Astrocyte of the hippocampus (primary cell): ENCODE measurements at places on chromosomes 5 and 9.

DNA sequence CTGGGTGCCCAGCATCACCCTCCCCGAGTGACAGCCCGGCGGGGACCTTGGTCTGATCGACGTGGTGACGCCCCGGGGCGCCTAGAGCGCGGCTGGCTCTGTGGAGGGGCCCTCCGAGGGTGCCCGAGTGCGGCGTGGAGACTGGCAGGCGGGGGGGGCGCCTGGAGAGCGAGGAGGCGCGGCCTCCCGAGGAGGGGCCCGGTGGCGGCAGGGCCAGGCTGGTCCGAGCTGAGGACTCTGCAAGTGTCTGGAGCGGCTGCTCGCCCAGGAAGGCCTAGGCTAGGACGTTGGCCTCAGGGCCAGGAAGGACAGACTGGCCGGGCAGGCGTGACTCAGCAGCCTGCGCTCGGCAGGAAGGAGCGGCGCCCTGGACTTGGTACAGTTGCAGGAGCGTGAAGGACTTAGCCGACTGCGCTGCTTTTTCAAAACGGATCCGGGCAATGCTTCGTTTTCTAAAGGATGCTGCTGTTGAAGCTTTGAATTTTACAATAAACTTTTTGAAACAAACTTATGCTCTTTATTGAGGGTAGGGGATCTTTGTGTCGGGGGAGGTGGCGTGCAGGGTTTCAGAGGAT lies 1.3 kb downstream of the GADD45G start:
- peak; percentile 82 for DNase-seq

GRCh38 chr5:53784596-53784995 lies 224.2 kb downstream of the NDUFS4 start:
- no peak for DNase-seq

DNA sequence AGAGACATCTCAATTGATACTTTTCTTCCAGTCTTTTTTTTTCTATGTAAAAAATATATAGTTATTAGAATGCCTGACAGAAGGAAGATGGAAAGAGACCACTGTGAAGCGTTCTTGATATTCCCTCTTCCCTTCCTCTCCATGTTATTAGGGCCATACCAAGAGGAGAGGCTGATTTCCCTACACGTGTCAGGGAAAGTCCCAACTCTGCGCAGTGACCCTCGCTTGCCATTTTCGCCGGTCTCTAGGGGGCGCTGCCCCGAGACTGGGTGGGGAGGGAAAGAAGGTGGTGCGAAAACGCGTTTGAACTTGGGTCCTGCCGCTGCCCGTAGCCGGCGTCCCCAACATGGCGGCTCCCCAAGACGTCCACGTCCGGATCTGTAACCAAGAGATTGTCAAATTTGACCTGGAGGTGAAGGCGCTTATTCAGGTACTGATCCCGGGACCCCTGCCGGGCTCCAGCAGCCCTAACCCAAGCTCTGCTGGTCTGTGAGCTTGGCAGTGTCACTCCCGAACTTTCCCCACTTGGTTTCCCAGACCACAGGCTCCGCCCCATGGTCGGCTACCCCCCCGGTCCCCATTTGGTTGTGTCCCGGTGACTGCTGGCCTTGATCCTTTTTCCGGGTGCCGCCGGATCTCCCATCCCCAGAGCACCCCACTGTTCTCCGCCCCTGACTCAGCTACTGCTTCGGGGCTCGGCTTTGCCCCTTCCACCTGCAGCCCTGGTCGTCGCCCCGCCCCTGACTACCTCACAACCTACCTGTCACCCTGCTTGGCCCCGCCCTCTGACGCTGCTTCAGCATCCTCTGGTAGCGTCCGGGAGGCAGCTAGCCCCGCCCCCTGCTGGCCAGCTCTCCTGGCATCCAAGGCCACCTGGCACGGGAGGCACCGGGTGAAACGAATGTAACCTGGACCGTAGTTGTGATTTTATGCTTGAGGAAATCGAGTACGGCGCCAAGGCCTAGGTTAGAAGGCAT lies at the start of gene BNIP1:
Gene BNIP1, plus strand, starts transcription at position 332 of the 977 bp plus-strand sequence. Its CDS starts 15 bp downstream, at position 347.
- peak; percentile 98 for DNase-seq

DNA sequence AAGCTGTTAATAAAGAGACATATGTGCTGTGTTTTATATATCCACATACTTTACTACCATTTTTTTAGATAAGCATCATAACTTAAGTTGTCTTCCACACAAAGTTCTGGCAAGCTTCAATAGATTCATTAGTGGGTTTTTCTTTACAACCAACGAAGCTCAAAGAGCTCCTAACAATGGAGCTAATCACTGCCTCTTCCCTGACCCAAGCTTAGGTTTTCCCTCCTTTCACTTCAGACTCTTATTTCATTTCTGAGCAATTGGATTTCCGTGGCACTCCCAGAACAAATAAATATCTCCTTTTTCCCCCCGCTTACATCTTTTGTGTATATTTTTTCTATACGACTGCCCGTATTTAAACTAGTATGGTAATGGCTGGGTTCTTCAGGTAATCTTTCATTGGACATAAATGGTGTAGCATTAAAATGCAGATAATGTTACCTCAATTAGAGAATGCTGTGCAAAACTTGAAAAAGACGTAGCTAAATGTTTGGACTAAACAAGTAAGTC lies 275.5 kb upstream of the TMEM161B start:
- peak; percentile 14 for DNase-seq

DNA sequence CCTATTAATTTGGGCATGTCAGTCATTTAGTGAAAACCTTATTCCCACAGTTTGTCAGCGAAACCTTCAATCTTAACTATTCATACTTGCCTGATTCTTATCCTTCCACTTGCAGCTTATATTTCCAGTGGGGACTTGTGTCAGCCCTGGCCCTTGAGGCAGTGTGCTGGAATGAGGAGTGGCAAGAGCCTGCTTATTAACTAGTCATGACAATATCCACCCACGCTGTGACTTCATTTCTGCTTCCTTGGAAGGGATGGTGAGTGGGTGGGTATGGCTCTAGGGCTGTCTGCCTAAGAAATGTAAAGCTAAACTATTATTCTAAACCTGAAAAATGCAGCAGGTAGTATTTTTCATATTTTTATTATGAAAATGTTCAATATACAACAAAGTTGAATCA lies 34.0 kb upstream of the LURAP1L start:
- DNase-seq, result no peak

DNA sequence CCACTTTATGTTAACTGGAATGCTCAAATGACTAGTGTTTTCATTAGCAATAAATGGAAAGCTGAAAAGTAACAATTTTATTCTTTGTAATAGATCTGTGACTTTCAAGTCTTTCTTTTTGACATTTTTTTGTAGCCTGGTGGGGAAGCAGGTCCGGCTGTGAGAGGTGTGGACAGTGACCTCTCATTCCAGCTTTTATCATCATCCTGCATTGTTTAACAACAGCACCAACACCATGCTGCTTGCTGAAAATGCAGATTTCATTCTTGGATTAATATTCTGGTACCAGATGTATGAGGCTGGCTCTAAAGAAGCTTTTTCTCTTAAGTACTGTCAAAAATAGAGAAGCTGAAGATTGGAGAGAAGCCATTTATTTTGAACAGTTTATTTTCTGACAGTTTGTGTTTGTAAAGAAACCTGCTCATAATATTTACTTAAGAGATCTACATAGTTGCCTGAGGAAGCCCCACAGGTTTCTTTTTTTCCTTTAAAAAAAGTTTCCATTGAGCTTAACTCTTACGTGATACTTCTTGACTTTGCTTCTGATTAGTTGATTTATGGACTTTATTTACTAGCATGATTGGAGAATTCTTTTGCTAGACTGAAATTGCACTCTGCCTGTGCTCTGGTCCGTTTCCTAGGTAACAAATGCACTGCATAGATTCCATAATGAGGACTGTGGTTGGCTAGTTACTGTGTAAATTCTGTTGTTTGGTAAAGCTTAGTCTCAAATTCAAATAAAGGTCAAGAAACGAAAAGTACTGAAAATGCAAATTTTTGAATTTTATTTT lies 3.4 kb downstream of the KIAA1958 start:
- peak; percentile 50 for DNase-seq

GRCh38 chr5:149959406-149960236 lies 937 bp upstream of the SLC26A2 start:
- DNase-seq, result peak; percentile 55

GRCh38 chr5:180041301-180042274 lies 30.0 kb downstream of the RNF130 start:
- no peak for DNase-seq

DNA sequence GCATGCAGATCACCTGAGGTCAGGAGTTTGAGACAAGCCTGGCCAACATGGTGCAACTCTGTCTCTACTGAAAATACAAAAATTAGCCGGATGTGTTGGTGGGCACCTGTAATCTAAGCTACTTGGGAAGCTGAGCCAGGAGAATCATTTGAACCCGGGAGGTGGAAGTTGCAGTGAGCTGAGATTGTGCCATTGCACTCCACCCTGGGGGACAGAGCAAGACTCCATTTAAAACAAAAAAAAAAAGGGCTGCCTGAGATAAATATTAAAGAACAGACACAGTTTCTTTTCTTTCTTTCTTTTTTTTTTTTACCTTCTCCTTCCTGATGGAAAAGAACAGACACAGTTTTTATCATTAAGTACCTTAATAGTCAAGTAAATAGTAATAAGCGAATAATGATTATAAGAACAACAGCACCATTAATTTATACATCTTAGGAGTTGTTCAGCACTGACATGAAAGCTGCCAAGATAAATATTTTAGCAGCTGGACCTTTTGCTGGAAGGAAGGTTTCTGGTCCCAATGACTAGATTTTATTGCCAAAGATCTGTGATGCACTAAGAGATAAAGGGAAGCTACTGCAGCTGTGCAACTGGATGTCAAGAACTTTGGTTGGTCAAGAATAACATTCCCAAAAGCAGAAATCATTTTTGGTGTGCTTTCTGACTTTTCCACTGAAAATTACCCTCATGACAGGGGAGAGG lies 7.0 kb downstream of the CENPP start:
- DNase-seq, result no peak
